Stimulated activated CD8-positive, alpha-beta memory T cell treated with anti-CD3 and anti-CD28 coated beads, Interleukin-7, amount 100 ng/mL, for 24 hours (primary cell): ENCODE measurements at places on chromosomes 1 and 21.

DNA sequence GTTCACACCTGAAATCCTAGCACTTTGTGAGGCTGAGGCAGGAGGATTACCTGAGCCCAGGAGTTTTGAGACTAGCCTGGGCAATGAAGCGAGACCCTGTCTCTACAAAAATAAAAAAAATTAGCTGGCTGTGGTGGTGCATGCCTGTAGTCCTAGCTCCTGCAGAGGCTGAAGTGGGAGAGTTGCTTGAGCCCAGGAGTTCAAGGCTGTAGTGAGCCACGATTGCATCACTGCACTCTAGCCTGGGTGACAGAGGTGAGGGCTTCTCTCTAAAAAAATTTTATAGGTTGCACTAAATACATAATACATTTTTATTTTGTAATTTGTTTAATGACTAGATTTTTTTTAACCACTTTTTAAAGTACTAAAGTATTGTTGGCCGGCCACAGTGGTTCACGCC, 6.1 kb downstream of the PARK7 start:
- DNase-seq: no peak

GRCh38 chr1:97758541-97759057, 162.2 kb downstream of the DPYD start:
- no peak for DNase-seq

GRCh38 chr21:26732432-26733221, 112.6 kb downstream of the ADAMTS1 start:
- no peak for DNase-seq

DNA sequence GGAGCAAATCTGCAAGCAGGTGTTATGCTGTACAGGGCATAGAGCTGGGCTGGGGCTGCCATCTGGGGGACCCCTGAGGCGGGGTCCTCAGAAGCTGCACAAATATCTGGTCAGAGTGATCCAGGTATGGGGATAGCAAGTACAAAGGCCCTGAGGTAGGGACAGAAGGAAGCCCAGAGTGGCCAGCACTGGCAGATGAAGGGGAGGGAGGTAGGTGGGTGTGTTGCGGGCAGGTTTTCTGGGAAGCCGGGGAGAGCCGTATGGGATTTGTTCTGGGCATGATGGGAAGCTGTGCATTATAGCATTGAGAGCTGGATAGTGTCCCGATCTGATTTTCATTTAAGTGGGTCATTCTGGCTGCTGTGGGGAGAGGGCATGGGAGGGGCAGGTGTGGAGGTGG, 102.7 kb downstream of the ARHGEF10L start:
- no peak for DNase-seq

GRCh38 chr1:179875596-179876299, 1.9 kb downstream of the TOR1AIP2 start:
- no peak for DNase-seq

GRCh38 chr1:41493117-41493536, 8.6 kb upstream of the EDN2 start:
- no peak for DNase-seq

- no peak for DNase-seq
Observed at GRCh38 chr1:219299420-219299819, 125.7 kb downstream of the LYPLAL1 start.

- no peak for DNase-seq
Observed at GRCh38 chr21:46637952-46638746, 2.7 kb downstream of the PRMT2 start.

DNA sequence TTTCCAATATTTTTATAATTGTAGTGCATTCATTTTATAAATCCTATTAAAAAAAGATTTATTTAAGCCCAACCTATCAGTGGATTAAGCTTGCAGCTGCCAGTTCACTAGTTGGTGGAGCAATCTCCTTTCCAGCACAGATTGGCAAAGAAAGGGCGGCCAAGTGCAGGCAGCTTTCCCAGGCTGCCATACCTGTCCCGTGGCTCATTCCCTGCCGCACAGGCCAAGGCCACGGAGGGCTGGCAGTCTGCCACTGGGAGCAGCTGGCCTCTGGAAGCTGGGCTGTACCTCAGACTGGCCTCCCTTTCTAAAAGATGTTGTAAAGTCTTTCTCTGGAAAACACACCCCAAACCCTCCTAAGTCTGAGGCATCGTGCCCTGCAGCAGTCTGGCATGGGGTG, 74.2 kb downstream of the SIM2 start:
- DNase-seq: no peak

- no peak for DNase-seq
Observed at GRCh38 chr1:34477632-34478141, 277.2 kb upstream of the GJB5 start.

DNA sequence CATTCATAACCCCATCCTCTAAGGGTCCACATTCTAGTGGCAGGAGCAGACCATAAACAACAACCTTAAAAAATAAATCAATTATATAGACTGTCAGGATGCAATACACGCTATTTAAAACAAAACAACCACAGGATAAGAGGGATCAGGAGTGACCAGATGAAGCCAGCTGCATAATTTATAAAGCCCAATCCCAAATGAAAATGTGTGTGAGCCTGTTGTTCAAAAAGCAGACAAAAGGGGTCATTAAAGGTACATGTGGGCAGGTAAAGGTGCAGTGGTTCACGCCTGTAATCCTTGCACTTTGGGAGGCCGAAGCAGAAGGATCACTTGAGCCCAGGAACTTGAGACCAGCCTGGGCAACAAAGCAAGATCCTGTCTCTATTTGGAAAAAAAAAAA, 10.4 kb upstream of the LDLRAP1 start:
- DNase-seq: no peak

GRCh38 chr1:204327359-204327758, 32.4 kb downstream of the PLEKHA6 start:
- no peak for DNase-seq

- no peak for DNase-seq
Observed at GRCh38 chr1:12342401-12343003, 112.7 kb downstream of the VPS13D start.

GRCh38 chr1:158972841-158973240, 36.9 kb upstream of the IFI16 start:
- no peak for DNase-seq

DNA sequence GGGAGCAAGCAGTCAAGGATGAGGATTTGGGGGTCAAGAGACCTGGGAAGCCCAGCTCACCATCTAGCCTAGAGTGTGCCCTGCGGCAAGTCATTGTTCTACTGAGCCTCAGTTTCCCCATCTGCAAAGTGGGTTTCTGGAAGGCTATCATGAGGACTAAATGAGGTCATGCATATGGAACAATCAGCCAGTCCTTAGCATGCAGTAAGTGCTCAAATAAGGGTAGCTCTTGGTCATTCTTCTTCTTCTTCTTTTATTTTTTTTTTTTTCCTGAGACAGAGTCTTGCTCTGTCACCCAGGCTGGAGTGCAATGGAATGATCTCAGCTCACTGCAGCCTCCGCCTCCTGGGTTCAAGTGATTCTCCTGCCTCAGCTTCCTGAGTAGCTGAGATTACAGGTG, 99.9 kb upstream of the RUNX3 start:
- DNase-seq: no peak

GRCh38 chr21:44914176-44914874, 6.4 kb downstream of the ITGB2 start:
- peak; percentile 38 for DNase-seq

- DNase-seq: no peak
Observed at GRCh38 chr1:48775831-48776392, 779 bp downstream of the BEND5 start.

GRCh38 chr1:3307359-3307758, 147.1 kb upstream of the ARHGEF16 start:
- no peak for DNase-seq

DNA sequence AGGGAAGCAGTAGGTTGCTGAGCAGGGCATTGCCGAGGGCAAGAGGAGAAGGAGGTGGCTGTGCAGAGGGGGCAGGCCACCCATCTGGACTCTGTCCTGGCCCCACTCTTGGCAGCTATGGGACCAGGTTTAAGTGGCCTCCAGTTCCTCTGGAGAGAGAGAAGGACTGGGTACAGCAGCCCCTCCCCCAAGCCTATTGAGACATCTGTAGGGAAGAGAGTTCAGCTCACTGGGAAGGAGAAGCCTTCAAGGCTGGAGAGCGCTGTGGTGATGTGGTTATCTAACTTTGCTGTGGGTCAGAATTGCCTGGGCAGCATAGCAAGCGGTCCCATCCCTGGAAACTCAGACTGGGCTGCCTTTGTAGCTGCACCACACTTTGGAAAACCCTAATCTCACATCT, 93.9 kb downstream of the KCNJ15 start:
- DNase-seq: no peak

DNA sequence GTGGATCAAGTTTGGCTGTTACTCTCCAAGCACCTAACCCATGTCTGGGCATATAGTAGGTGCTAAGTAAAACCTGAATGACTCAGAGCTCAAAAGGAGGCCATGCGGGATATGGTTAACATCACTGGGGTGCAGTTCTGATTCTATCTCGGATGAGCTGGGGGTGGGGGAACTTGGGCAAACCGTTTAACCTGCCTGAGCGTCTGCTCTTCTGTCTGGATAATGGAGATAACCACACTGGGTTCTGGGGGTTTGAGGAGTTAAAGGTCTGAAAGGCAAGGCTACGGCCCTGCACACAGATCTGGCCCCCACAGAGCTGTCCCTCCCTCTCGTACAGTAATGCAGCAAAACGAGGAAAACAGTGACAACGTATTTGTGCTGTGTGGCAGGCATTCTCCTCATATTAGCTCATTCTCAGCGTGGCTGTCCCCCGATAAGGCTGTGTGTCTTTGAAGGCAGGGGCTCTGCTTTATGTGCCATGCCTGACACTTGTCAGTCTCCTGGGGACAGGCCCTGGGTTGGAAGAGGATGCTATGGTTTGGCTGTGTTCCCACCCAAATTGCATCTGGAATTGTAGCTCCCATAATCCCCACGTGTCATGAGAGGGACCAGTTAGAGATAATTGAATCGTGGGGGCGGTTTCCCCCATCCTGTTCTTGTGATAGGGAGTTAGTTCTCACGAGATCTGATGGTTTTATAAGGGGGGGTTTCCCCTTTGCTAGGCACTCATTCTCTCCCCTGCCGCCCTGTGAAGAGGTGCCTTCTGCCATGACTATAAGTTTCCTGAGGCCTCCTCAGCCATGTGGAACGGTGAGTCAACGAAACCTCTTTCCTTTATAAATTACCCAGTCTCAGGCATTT, 6.8 kb upstream of the ALDH4A1 start:
- DNase-seq: no peak

DNA sequence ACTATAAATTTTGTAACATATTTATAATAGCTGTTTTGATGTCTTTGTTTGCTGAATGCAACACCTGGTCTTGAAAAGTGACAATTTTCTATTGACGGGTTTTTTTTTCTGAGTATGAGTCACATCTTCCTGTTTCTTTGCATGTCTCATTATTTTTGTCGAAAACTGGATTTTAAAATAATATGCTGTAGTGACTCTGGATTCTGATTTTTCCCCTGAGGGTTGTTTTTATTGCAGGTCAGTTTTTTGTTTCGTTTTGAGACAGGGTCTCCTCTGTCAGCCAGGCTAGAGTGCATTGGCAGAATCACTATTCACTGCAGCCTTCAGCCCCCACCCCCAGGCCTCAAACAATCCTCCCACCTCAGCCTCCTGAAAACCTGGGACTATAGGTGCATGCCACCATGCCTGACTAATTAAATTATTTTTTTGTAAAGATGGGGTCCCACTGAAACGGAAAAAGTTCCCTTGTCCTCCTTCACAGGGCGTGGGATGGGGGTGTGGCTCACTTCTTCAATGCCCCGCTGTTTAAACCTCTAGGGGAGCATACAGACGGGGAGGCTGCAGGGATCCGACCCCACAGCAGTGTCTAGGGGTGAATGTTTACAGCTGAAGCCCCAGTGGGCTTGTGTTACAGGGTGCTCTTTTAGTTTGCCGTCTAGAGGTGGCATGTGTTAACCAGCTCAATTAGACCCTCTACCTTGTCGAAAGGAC, 11.3 kb upstream of the PPIE start:
- no peak for DNase-seq

GRCh38 chr21:42474043-42474831, 21.8 kb downstream of the RSPH1 start:
- DNase-seq: no peak

DNA sequence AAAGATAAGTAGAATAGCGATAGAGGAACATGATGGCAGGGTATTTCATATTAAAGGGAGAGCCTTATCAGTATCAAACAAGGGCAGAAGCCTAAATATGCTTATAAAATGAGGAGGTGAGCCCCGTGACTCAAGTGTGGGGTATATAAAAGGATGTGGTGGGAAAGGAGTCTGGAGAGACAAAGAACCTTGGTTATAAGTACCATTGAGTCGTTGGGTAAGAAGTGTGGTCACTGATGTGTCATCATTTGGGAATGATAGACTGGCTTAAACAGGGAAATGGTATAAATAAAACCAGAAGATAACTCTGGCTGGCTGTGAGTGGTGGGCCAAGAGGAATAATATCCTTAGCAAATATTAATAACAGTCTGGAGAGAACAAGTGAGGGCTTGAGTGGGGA, 10.9 kb upstream of the CD5L start:
- no peak for DNase-seq

DNA sequence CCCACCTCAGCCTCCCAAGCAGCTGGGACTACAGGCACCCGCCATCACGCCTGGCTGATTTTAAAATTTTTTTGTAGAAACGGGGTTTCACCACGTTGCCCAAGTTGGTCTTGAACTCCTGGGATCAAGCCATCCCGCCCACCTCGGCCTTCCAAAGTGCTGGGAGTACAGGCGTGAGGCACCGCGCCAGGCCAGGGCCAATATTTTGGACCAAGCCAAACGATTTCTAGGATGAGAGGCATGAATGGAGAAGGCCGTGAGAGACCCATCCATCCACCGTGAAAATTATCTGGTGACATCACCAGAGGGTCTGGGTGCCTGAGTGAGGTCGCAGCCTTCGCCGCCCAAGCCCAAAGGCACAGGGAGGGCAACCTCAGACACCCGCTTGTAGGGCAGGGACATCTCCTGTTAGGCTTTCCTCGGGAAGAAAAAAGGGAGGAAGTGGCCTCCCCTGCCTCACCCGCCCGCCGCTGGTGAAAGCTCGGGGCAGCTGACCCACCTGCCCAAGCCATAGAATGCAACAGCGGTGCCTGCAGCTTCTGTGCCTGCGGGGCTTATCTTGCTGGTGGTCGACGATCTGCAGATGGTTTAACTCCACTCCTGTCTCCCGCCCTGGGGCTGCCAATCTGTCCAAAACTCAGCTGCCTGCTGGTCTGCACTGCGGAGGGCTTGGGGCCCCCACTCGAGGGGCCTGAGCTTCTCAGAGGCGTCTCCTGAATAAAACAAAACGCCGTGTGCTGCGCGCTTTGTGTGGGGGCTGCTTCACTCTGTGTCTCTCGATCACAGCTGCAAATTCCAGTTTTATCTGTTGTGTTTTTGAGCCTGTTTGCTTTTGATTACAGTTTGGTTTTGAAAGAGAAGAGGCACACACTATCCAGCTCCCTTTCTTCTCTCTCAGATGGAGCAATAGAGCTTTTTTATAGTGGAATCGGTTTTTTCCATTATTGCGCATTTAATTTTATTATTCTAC, 85.8 kb downstream of the MRPS6 start:
- DNase-seq: no peak
